Tongue (tissue), 3 donors: ENCODE measurements at places on chromosomes 12 and 14. TPM values are rescaled to one million over a fixed set of nuclear protein-coding genes. Genes with fewer than 3 reads are reported as not detected.

GRCh38 chr14:89507521-89507920, 90.5 kb upstream of the FOXN3 start:
- no peak for DNase-seq

- DNase-seq: peak; percentile 49
These were observed 17.0 kb downstream of the ZDHHC22 start for GRCh38 chr14:77124345-77125280.

Gene LRTM2
- not detected for total RNA-seq

GRCh38 chr14:30608533-30609006, 13.5 kb upstream of the SCFD1 start:
- peak; percentile 17 for DNase-seq

DNA sequence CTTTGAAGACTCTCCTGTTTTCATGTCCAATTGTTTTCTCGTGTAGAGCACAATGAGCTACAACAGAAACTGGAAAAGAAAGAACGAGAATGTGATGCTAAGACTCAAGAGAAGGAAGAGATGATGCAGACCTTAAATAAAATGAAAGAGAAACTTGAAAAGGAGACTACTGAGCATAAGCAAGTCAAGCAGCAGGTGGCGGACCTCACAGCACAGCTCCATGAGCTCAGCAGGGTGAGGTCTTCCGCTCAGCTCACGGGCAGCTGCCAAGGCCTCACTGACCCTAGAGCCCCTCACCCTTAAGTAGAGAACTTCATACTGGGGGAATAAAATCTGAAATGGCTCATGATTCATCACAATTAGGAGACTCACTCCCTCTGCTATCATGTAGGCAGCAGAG, 134.7 kb downstream of the GPR135 start:
- DNase-seq: no peak

GRCh38 chr12:12943586-12944260, 8.2 kb downstream of the GPRC5D start:
- DNase-seq: peak; percentile 40

DNA sequence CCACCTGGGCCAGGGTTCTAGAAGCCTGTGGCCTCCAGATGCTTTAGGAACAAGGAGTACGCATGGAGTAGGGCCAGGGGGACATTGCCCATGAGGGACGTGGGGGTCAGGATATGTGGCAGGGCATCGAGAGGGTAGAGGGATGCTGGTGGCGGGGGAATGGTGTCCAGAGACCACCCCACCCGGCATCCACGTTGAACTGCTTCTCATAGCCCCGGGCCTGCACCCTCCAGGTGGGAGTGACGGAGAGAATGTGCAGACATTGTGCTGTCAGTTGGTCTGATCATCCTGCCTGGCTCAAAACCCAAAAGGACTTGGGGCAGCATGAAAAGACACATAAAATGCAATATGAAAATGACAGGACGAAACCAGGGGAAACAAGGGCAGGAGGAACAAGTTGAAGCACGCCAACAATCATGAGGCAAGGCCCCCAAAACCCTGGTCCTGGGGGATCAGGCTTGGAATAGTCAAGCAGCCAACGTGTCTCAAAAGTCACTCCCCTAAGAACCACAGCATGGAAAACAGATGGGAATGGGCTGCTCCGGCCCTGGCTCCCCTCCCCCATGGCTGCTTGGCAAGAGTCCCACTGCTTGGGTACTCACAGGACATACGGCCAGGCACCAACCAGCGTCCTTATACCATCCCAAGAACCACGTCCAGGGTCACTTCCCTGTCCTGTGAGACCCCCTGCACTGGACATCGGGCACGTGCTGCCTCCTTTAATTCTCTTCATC, 117.9 kb downstream of the DICER1 start:
- peak; percentile 35 for DNase-seq

- DNase-seq: peak; percentile 69
These were observed 132.9 kb upstream of the DAAM1 start for GRCh38 chr14:59055439-59056045.

GRCh38 chr14:58978343-58978742, 210.1 kb upstream of the DAAM1 start:
- DNase-seq: no peak

DNA sequence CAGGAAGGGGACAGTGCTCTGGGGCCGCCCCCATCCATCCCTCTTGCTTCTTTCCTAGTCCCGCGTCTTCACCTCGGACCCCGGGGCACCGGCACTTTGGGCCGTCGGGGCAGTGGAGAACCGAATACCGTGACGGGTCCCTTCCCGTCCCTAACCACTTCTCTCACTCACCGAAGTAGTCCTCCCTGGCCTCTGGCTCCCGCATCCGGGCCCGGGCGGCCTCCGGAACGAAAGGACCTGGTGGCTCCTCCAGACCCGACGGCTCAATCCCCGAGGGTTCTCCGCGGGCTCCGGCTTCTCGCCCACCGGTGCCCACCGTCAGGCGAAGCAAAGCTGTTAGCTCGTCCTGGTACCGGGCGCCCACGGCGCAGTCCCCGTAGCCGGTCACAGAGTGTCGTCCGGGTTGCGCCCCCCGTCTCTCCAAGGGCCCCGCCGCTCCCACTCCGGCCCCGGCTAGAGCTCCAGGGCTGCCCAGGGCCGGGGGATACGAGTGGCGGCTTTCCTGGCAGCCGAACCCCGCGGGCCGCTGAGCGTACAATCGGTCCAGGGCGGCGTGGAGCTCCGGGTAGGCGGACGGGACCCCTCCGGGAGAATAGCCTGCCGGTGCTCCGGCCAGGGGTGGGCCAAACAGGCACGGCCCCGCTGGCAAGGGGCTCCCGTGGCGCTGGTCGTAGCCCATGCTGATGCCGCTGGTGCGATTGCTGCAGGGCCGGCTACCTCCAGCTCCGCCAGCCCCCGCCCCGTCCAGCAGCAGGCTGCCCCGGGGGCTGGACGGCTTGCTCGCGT, 1.1 kb downstream of the AJUBA start:
- DNase-seq: peak; percentile 27
